Karpas-422 (cell line): ENCODE measurements at places on chromosomes 4 and X. TPM values are rescaled to one million over a fixed set of nuclear protein-coding genes. Genes with fewer than 3 reads are reported as not detected.

The FBXW7 gene
- 30.9 and 44.4 TPM in 2 replicates for total RNA-seq

The CHRDL1 gene
- total RNA-seq: not detected in 2 replicates

The TRMT2B gene
- 11.3 and 11.6 TPM in 2 replicates for total RNA-seq

The TBX22 gene
- not detected in 2 replicates for total RNA-seq

The RBM46 gene
- total RNA-seq: not detected in 2 replicates

The ADGRG4 gene
- total RNA-seq: not detected in 2 replicates

The PLAC8 gene
- not detected in 2 replicates for total RNA-seq

The NSG1 gene
- 0.75 TPM in 1 of 2 replicates, not detected in the other for total RNA-seq

The MAGEA1 gene
- 31.6 and 46.4 TPM in 2 replicates for total RNA-seq

The IL2RG gene
- 4.3 and 9.1 TPM in 2 replicates for total RNA-seq

The LRP2BP gene
- 0.26 TPM in 1 of 2 replicates, not detected in the other for total RNA-seq

The CABS1 gene
- not detected in 2 replicates for total RNA-seq

The ESX1 gene
- total RNA-seq: not detected in 2 replicates

The TMEM47 gene
- total RNA-seq: not detected in 2 replicates

The CT47B1 gene
- total RNA-seq: not detected in 2 replicates

The SEC24D gene
- total RNA-seq: 45.6 and 65.0 TPM in 2 replicates

The IL9R gene
- 0.56 and 2.8 TPM in 2 replicates for total RNA-seq

The HS6ST2 gene
- total RNA-seq: not detected in 2 replicates

The BEX5 gene
- 8.4 and 10.2 TPM in 2 replicates for total RNA-seq

The CLDN34 gene
- total RNA-seq: not detected in 2 replicates

The ZFYVE28 gene
- 2.0 TPM in 2 replicates for total RNA-seq

The ZFP42 gene
- not detected in 2 replicates for total RNA-seq

The MAGEB2 gene
- not detected in 2 replicates for total RNA-seq

The SSX3 gene
- not detected in 2 replicates for total RNA-seq
